ENCODE measurements at places on chromosomes 2 and 18.

- no peak for DNase-seq
Measured at GRCh38 chr18:35032113-35032512, 9.1 kb upstream of the MAPRE2 start.

- DNase-seq = no peak
Measured at GRCh38 chr2:242075696-242076095, 206.2 kb downstream of the RTP5 start.

DNA sequence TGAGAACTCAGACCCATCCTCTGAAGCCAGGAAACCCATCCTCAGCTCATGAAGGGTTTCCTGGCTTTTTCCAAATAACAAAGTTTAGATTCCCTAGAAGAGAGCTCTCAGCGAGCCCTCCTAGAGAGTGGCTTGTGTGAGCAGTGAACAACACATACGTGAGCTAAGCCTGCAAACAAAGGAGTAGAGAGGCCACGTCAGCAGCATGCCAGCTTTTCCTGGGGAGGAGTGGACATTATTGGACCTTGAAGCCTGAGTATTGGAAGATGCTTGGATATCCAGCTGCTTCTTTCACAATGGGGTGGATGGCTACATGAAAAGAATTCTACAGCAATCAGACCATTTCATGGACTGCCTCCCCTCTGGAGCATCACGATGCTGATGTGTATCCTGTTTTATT lies 21.1 kb downstream of the KIF5C start:
- DNase-seq = no peak

- no peak for DNase-seq
Measured at GRCh38 chr18:37419315-37419714, 146.3 kb downstream of the CELF4 start.

DNA sequence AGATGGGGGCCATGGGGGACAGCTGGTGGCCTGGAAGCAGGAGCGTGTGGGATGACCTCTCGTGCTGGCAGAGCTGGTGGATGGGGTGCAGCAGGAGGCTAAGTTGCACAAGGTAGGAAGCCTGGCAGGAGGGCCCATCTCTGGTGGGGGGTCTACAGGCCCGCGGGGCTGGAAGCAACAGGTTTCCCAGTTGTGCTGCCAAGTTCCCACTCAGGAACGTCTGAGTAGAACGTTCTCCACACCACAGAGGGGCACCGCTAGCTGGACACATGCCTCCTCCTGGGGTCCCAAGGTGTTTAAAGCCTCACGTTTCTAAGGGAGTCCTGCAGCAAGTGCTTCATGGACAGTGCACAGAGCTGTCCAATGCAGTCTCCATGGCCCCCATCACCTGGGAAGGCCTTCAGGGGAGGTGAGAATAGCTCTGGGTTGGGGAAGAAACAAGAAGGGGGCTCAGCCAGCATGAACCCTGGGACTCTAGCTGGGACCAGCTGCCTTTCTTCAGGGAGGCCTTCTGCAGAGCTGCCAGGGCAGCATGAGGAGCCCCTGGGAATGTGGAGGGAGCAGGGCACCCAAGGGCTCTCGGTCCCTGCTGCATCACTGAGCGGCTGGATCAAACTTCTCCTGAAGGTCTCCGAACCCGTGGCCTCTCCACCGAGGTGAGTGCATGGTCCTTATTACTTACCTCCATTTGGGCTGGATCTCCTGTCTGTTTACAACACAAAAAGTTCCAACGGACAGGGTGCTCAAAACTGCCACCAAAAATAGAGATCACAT lies 80.0 kb downstream of the TWIST2 start:
- DNase-seq = no peak

- no peak for DNase-seq
Measured at GRCh38 chr2:121454549-121455090, 76.1 kb upstream of the RNU4ATAC start.

DNA sequence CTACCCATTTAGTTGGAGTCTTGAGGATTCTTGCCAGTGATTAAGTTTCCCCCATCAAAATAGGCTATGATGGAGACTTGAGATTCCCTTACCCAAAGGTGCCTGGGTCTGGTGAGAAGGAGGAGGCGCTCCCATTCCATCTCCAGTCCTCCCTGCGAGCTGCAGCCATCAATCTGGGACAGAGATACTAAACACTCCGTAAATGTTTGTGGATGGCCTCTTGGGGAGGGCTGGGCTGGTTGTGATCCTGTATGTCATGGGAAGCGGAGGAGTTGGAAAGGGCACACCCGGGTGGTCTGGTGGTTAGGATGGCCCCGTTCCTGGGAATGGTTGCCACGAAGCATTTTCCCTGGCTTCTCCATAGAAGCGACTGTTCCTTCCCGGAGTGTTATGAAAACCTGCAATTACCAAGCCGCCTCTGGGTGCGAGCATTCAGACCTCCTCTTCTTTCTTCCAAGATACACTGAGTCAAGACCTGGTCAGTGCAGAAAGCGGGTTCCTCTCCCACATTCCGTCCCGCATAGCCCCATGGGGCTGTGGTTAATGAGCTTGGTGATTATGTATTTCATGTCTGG lies 196.9 kb downstream of the CTIF start:
- no peak for DNase-seq

GRCh38 chr2:28610583-28611201 lies 114.8 kb downstream of the PLB1 start:
- DNase-seq = no peak

GRCh38 chr2:171807119-171807518 lies 86.9 kb downstream of the SLC25A12 start:
- no peak for DNase-seq

DNA sequence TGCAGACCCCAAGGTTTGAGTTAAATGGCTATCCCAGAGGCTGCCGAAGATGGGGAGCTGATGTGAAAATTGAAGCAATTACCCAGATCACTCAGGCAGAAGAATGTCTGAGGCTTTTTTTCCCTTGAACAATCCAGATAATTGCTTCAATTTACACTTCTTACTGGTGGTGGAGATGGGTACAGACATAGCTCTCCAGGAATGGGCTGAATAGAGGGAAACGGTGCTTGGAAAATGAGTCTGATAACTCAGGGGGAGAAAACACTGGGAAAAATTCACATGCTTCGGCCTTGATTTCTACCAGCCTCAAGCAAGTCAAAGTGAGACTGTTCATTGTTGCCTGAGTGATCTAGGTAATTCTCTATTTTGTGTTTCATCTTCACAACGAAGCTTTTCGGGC lies 9.5 kb upstream of the KIF5C start:
- no peak for DNase-seq

DNA sequence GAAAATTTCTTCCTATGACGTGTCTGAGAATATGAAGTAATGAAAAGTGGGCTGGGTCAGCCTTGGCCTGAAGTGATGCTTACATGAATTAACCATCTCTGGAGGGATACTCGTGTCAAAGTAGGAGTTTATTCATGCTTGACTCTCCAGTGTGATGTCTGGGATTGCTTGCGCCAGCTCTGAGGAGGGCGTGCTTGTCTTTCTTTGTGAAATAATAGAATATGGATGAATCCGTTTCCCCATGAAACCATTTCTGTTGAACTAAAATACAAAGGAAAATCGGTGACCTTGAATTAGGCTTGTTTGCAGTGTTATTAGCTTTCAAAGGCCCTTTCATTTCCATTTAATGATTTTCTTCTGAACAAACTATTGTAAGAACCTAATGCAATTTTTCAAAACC lies 77.9 kb downstream of the EML6 start:
- no peak for DNase-seq

DNA sequence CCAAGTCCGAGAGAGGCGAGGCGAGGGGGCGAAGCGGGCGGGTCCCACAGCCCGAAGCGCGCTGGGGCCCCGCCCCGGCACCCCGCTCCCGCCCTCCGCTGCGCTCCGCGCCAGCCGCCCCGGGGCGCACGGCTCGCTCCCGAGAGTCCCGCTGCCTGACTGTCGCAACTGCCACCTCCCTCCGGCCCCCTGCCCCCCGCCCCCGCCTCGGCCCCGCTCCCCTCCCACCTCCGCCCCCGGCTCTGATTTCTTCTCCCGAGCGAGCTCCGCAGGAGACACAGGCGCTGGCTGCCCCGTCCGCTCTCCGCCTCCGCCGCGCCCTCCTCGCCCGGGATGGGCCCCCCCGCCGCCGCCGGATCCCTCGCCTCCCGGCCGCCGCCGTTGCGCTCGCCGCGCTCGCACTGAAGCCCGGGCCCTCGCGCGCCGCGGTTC lies at the start of gene WNT6:
TSS of gene WNT6 (plus strand) at position 250 of the 432 bp plus-strand sequence. CDS start 233 bp downstream, outside the sequence.
- DNase-seq = no peak

DNA sequence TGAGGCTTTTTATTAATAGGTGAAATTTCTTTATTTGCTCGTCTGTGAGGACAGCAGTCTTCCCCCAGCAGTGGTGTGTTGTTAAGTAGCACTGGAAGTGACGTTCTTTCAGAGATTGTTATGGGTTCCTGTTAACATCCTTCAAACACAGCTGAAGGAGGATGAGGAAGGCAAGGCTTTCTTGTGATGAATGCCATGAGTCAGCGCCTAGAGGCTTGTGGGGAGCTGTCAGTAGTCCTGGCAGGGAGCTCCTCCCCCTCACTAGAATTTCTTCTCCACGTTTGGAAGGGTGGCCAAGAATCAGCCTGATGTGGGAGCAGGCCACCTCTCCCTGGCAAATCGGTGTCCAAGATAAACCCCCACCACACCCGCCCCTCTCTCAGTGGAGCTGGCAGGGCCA lies 113.2 kb downstream of the ARHGEF4 start:
- no peak for DNase-seq

DNA sequence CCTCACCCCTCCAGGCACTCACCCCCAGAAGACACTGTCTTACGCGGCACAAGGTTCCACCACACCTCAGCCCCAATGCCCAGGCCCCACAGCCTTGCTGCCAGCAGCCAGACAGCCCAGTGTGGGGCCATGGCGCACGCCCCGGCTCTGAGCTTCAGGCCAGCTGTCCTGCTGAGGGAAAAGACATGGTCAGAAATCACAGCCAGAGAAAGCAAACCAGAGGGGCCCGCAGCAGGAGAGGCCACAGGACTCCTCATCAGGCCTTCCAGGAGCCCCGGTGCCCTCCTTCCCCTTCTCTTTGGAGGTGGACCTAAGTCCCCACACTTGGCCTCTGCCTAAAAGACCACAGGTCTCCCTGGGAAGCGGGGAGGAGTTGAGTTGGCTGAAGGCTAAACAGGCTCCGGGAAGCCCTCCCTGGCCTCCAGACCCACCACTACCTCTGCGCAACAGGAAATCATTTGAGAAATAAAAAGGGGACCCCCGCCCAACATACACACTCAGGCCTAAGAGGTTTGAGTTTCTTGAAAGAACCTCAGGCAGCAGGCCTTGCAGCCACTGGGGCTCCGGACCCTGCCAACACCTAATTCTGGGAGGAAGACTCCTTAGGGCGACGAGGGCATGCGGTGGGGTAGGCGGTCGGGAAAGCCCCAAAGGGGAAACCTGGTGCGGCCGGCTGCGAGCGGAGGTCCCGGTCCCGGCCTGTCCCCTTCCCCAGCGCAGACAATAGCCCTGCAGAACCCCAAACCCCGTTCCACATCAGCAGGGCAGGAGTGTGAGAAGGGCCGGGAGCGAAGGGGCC lies 1.9 kb downstream of the SEMA4C start:
- no peak for DNase-seq

- no peak for DNase-seq
Measured at GRCh38 chr2:98444436-98445176, at the start of gene INPP4A. Gene INPP4A, plus strand, starts transcription at chr2:98444858. Its CDS starts 75,191 bp downstream, at chr2:98520049.

- DNase-seq = no peak
Measured at GRCh38 chr18:72993250-72993649, 125.5 kb upstream of the NETO1 start.

DNA sequence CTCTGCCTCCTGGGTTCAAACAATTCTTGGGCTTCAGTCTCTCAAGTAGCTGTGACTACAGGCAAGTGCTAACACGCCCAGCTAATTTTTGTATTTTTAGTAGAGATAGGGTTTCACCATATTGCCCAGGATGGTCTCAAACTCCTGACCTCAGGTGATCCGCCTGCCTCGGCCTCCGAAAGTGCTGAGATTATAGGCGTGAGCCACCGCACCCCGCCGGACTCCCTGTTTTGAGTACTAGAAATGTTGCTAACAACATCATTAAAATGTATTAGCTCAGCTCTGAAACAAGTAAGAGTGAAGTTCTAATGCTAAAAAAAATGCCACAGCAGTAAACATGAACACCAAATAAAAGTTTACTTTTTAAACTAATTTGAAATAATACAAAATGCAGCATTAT lies 937.7 kb downstream of the CPS1 start:
- DNase-seq = no peak

- DNase-seq = peak; percentile 23
Measured at GRCh38 chr2:222440673-222441422, 16.5 kb downstream of the SGPP2 start.

DNA sequence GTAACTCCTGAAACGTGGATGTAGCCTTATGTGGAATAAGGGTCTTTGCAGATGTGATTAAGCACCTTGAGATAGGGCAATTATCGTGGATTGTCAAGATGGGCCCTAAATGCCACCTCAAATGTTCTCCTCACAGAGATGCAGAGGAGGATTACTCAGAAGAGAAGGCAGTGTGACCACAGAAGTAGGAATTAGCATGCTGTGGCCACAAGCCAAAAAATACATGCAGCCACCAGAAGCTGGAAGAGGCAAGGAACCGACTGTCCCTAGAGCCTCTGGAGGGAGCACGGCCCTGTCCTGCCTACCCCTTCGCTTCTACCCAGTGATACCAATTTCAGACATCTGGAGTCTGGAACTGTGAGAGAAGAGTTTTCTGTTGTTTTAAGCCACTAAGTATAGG lies 47.3 kb upstream of the MGAT5 start:
- DNase-seq = no peak

DNA sequence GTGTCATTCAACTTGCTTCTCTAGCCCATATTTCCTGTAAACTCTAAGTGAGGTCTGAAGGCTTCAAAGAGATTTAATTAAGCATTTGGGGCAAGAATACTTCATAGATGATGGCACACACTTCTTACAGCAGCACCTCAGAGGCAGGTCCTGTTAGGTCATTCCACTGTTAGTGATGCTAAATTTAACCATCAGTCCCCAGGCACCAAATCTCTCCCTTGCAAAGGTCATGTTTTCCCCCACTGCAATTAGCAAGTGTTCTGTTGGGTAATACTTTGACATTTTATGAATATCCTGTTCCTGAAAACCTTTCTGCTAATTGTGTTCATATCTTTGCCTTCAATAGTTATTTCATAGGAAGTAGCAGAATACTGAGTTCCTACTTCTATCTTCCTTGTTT lies 117.0 kb downstream of the STK39 start:
- DNase-seq = no peak

DNA sequence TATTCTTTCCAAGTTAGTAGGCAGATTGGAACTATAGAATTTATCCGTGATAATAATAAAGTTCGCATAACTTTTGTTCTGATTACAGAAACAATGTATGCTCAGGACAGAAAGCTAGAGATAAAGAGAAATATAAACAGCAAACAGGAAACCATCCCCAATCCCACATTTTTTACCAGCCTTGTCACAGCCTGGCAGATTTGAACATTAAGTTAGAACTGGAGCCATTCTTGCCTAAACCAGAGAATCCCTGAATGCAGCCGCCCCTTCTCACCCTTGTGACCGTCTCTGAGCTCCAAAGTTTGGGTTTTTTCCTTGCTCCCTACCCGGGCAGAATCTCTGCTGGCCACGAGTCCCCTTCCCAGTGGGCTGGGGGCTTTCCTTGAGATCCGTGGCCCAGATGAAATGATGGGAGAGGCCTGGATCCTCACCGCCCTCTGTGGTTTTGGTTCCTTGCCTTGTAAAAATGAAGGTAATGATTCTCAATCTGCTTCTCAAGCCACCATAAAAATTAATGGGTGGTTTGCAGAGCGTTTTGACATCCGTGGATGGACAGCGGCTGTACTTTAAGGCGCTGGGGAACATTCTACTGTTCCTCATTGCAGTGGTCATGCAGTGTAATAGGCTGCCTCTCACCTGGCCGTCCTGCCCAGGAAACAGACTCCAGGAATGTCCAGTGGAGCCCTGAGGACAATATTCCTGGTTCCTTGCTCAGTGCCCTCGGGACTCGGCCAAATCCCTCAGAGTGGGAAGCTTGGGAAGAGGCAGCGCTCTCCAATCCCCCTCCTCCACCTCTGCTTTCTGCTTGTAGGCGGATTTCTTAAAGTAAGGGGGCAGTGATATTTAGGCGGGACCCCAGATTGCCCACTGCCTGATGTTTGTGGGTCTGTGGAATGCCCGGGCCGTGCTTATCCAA lies 1.6 kb downstream of the SH3BP4 start:
- no peak for DNase-seq

Data from AG04449 (cell line).